EH (cell line): ENCODE measurements at places on chromosomes 3 and 15.

DNA sequence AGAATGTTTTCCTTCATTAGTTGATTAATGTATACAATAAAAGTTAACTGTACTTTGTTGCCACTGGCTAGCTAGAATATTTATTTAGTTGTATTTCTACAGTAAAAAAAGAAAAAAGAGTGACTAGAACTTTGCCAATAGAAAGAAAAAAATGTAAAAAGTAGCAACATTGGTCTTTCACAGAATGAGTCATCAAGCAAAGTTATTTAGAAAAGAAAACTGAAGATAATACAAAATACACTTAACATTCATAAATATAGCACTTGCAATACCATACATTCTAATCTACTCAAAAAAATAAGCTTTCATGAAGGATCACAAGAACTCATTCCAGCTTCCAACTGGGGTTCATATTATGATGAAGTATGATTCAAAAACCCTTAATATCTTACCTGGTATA is 83.4 kb downstream of the AQR start:
- peak; percentile 41 for DNase-seq

- DNase-seq = no peak
Observed at GRCh38 chr3:5568451-5568850, 380.9 kb downstream of the EDEM1 start.

GRCh38 chr3:33023176-33024136 is 72.0 kb downstream of the CCR4 start:
- DNase-seq = no peak

DNA sequence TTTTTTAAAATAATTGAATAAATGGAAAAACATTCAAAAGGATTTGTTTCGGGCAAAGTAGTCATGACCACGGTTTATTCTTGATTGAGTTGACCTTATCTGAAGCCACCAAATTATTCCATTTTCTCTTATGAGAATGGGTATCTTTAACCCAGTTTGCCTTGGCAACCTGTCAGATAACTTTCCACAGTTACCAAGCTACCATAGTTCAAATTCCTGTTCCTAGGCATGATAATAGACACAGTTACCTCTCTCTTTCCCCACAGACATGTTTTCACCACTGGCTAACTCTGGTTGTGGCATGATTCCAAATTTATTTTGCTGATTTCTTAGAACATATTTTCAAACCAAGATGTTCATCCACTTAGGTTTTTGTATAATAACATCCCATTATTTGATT is 84.9 kb downstream of the NECTIN3 start:
- DNase-seq = peak; percentile 3

- no peak for DNase-seq
Observed at GRCh38 chr3:42314411-42314810, 48.4 kb upstream of the CCK start.

GRCh38 chr3:76039431-76039830 is 254.1 kb upstream of the ZNF717 start:
- peak; percentile 14 for DNase-seq

DNA sequence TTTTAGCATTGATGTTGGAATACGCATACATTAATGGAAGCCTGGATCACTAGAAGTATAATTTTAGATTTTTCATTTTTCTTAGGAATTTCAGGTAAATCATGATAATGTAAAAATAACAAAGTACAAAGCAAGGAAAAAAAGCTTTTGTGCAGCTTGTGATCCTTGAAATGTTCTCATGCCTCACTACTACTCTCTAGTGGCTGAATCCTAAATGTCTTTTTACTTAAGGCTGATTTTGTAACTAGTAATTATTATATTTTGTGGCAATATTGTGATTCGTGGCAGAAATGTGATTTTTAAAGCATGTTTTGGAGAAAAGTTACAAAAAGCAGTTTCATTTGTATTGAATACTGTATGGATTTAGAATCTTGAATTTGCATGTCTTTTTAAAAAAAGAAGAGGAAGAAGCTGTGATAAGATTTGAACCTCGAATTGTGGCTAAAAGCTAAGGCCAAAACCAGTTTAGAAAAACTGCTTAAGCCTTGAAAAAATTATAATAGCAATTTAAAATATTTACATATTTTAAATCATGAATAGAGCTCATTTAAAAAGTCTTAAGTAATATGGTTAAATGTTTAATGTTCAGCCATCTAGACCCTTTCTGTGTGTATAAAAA is 39.0 kb downstream of the U2SURP start:
- DNase-seq = peak; percentile 21

- DNase-seq = no peak
Observed at GRCh38 chr3:45599984-45600650, 5.6 kb downstream of the LIMD1 start.

- DNase-seq = peak; percentile 29
Observed at GRCh38 chr3:196792771-196793170, 53.1 kb downstream of the PAK2 start.

DNA sequence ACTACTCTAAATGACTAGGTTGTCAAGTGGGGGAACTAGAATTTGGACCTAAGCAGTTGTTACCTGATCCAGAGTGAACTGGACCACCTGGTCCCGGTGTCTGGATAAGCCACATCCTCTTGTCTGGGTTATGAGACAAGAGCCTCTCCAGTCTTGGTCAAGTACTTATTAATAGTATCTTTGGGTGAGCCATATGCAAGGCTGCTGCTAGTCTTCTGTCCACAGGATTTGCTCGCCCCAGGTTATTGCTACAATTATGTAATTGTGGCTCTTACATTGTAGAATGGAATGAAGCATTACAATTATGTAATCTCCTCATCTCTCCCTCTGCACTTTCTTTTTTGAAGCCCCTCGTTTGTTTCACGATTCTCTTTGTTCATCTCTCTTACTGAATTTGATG is 24.0 kb upstream of the AGBL1 start:
- no peak for DNase-seq

GRCh38 chr3:37906734-37907282 is 45.1 kb downstream of the CTDSPL start:
- DNase-seq = no peak

DNA sequence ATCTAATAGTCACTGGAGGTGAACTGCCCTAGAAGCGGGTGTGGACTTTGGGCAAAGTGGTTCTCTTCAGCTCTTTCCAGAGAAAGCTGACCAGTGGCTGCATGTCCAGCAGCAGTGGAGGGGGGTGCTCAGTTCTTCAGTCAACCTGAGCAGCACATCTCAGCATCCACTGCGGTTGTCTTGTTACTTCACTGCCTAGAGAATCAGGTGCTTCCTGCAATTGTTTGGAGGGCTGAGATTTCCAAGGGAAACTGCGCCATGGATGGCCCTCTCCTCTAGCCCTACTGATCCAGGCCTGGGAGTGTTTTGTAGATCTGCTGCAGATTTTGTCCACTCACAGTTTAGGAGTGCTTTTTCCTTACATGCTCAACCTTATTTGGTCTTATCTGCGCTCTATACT is 65.6 kb upstream of the CFAP161 start:
- no peak for DNase-seq

GRCh38 chr3:14431917-14432834 is 29.8 kb downstream of the SLC6A6 start:
- DNase-seq = peak; percentile 96

DNA sequence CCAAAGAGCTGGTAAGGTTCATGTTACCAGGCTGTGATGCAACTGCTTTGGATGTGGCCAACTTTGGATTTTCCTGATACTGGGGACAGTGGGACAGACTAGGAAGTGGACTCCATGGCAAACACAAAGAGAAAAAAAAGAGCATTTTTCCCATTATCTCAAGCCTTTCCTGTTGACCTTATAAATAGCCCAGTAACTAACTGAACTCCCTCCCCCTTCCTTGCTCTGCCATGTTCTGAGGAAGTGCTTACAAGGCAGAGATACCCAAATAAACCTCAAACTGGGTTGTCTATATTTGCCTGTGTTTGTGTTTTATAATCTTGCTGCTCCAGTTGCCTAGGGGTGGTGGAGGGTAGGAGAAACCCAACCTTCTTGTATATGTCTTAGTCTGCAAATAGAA is 27.3 kb upstream of the SLC9A9 start:
- DNase-seq = no peak

GRCh38 chr3:72957297-72957696 is 39.3 kb upstream of the PPP4R2 start:
- DNase-seq = no peak

- DNase-seq = peak; percentile 35
Observed at GRCh38 chr3:137121704-137122314, 164.0 kb downstream of the IL20RB start.

DNA sequence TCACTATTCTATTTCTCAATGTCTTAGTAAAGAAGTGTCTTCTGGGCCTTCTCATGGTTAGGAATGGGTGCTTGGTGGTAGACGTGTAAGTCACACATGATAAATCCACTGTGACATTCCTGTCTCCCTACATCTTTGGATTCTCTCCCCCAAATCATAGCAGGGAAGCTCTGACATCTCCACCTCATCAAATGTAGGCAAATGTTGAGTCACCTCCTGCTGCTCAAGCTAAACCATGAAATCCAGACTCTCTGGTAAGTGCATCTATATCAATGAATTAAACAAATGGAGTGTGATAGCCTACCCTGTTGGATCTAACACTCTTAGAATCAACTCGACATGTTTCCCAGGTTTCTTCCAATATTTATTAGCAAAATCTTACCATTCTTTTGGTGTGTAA is 42.8 kb upstream of the RPL35A start:
- DNase-seq = peak; percentile 30

GRCh38 chr3:14415501-14415900 is 13.1 kb downstream of the SLC6A6 start:
- DNase-seq = peak; percentile 96
